ENCODE measurements at places on chromosomes 13 and 19.

GRCh38 chr13:40074338-40074737, 418.9 kb downstream of the COG6 start:
- no peak for DNase-seq

DNA sequence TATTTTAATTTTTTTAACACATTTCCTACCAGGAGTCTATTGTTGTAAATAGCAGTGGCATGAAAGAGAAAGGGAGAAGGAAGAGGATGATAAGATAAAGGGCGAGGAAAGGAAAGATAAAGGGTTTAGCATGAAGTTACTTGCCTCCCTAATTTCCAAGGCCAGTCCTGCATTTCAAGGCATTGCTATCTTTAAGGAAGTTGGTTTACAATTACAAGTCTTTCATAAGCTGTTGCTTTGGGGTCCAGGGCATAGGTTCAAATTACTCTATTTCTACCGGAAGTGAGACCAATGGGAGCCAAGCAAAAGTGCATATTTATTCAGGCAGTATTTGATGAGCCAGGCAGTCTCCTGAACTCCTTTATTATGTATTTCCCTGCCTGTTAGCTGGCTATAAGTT, 27.7 kb upstream of the UBL3 start:
- DNase-seq: no peak

DNA sequence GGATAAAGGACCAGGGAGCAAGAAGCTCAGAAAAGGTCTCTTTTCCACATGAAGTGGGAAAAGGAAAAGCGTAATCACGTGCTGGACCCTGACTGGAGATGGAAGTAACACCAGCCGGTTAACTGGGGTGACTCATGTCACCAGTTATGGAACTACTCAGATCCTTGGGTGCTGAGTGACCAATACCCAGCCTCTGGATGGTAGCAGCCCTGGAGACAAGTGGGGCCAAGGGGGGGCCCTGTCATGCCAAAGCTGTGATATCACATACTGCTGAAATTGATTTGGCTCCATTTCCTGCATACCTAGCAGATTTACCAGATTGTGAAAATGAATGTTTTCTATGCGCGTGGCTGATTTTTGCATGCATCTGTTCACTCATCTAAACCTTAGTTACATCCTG, 158.9 kb downstream of the ZIC5 start:
- DNase-seq: peak; percentile 16

GRCh38 chr19:50311723-50312635, 17.2 kb downstream of the KCNC3 start:
- no peak for DNase-seq

DNA sequence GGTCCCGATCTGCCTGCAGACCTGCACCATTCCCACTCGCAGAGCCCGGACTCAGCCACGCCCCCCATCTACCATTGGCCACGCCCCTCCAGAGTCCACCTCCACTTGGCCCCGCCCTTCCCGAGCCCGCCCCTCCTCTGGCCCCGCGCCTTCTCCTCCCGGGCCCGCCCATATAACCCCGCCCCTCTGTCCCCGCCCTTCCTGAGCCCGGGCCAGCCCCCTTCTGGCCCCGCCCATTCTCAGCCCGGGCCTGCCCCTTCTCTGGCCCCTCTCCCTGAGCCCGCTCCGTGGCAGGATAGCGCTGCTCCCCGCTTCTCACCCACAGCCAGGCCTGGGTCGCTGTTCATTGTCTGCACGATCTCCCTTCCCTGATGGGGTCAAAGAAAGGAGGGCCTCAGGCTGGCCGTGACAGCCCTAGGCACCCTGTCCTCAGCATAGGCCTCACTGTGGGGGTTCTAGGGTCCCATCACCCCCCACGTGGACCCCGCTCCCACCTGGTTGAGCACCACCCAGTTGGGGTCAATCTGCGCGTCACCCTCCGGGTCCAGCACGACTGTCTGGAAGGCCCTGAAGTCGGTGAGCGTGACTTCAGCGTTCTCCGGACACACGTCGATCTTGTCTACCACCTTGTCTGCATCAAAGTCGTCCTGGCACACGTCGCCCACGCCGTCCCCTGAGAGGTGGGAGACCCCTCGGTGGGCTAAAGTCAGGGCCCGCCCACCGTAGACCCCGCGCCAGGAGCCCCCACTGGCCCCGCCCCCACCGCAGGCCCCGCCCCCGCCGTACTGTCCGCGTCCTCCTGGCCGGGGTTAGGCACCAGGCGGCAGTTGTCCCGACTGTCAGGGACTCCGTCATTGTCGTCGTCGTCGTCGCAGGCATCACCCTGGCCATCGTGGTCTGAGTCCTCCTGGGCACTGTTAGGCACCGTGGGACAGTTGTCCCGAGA, 5.7 kb downstream of the COMP start:
- DNase-seq: peak; percentile 33

GRCh38 chr19:45404557-45405434, at the start of gene PPP1R13L:
TSS of gene PPP1R13L (minus strand) at chr19:45405069. CDS start at chr19:45398318, 6,751 bp downstream.
- peak; percentile 98 for DNase-seq

DNA sequence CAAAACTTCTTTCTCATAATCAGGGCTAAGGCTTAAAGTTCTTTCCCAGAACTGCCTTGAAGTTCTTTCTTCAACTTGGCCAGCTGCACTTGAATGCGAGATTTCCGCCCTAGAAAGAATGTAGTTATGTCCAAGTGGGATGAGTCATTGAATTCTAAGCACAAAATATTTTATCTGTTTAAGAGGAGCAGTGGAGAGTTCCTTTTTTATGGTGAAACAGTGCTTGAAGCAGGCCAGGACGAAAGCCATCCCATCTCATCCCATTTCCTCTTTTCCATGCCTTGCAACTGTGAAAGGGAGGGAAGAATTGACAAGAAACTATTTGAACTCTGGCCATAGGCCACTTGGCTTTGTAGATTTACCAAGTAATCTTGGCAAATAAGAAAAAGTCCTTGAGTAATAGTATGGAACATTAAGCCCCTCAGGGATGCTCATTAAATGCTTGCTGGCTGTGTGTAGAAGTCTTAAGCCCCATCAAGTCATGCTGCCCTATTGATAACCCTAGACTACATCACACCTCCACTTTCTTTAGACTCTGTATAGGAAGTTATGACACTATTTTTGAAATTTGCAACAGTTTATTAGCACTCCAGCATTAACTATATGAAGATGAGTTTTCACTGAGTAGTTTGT, 174.5 kb downstream of the KCTD12 start:
- DNase-seq: no peak

- DNase-seq: no peak
Observed at GRCh38 chr19:29567366-29567915, 38.6 kb upstream of the POP4 start.

DNA sequence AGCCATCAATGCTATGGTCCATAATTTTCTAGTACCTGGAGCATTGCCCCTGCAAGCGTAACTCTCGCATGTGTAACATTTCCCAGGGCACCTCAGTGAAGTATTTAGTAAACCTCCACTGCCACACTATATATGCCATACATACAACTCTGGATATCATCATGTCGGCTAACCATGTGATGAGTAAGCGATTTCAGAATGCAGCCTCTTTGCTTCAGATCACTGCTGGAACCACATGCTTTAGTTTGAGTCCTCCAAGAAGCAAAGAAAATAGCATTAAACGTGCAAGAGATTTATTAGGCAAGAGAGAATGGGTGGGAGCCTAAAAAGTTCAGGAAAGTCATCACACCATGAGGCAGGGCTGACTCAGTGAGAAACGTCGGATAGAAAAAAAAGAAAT, 635.6 kb upstream of the SLITRK5 start:
- no peak for DNase-seq

- no peak for DNase-seq
Observed at GRCh38 chr13:32370805-32371204, 55.5 kb downstream of the BRCA2 start.

- DNase-seq: no peak
Observed at GRCh38 chr13:89372193-89372592, 1701.0 kb downstream of the SLITRK5 start.

- no peak for DNase-seq
Observed at GRCh38 chr19:29383696-29384095, 142.1 kb upstream of the VSTM2B start.
